ENCODE measurements at places on chromosomes 12 and 14. TPM values are rescaled to one million over a fixed set of nuclear protein-coding genes. Genes with fewer than 3 reads are reported as not detected.

AKAP5 gene
- 1.2 TPM for total RNA-seq

GRCh38 chr12:54039417-54040147, 6.7 kb downstream of the HOXC5 start:
- DNase-seq: no peak

GRCh38 chr14:100567009-100567876, 20.0 kb downstream of the BEGAIN start:
- no peak for DNase-seq

- no peak for DNase-seq
Observed at GRCh38 chr12:54932691-54933090, 51.9 kb downstream of the TESPA1 start.

GRCh38 chr14:67722293-67722692, 20.6 kb downstream of the RDH12 start:
- DNase-seq: no peak

CCDC59 gene
- 141 TPM for total RNA-seq

DNA sequence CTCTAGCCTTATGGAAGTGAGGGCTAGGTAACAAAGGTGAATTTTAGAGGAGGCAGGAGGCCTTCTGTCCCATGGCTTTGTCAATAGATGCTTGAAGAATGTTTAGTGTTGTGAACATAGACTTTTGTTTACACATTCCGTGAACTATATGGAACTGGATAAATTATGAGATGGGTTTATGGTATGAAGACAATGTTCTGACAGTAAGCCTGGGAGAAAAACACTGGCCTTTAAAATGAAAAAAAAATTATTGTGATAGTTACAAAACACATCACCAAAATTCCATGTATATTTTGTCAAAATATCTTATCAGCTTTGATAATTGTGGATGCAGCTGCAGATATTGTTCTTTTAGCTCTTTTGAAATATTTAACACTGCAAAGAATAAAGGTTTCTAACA, 251.5 kb upstream of the DCN start:
- no peak for DNase-seq

SERPINA9 gene
- total RNA-seq: not detected

- no peak for DNase-seq
Observed at GRCh38 chr12:123410041-123410412, 26.1 kb downstream of the KMT5A start.

KCNK10 gene
- total RNA-seq: not detected

DNA sequence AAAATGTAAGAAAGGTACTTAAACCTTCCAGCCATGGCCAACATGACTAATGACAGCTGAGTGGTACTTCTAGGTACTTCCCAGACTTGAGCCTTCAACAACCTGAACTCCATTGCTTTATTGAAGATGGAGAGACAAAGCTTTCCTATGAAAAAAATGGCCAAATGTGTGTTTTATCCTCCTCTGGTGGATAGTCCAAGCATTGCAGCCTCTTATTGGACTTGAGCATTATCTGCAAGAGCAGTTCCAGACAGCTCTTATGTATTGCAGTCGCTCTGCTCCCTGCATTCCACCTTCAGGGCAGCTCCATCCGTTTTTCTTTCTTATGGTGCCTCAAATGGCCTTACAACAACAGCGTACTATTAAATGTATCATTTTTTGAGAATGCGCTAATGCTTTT, 588.2 kb downstream of the NRXN3 start:
- DNase-seq: no peak

DNA sequence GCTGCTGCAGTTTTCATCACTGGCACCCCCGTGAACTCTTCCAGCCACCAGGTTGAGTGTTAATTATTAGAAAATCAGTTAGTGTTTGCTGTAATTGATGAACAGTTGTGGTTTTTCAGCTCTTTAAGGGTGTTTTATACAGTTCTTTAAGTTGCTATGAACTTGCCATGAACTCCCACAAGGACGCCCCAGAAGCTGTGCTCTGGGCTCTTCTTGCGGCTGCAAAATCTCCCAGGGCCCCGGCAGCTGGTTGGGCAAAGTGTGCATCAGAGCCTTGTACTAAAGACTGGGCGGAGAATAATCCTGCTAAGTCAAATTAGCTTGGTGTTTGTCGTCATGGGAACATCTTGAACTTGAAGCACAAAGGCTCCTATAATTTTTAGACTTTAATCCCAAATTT, 82.2 kb downstream of the EML1 start:
- DNase-seq: no peak

All from activated naive CD8-positive, alpha-beta T cell treated with anti-CD3 and anti-CD28 coated beads for 36 hours (primary cell).